Adrenal gland (tissue), 19 donors: ENCODE measurements at places on chromosomes 3 and 15. TPM values are rescaled to one million over a fixed set of nuclear protein-coding genes. Genes with fewer than 3 reads are reported as not detected.

- DNase-seq, result no peak
These were observed 469.4 kb upstream of the ATP11B start for GRCh38 chr3:182323898-182324297.

Gene NECTIN3
- 31.5 TPM for polyA plus RNA-seq

Gene DPPA2
- polyA plus RNA-seq, result not detected

Gene CX3CR1
- polyA plus RNA-seq, result 0.24 TPM

- no peak for DNase-seq
These were observed 54.0 kb upstream of the BBX start for GRCh38 chr3:107468782-107469181.
